ENCODE measurements at places on chromosomes 7 and 10.

DNA sequence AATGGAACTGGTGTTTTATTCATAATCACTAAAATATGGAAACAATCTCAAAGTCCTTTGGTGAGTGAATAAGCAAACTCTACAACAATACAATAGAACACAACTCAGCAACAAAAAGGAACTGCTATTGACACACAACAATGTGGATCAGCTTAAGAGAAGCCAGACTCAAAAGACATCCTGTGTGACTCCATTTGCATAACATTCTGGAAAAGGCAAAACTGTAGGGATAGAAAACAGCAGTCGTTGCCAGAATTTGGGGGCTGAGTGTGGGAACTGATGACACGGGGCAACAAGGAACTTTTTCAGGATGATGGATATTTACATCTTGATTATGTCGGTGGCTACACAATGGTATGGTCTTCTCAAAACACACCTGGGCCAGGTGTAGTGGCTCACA lies 32.4 kb upstream of the SVIL start:
- no peak for DNase-seq

DNA sequence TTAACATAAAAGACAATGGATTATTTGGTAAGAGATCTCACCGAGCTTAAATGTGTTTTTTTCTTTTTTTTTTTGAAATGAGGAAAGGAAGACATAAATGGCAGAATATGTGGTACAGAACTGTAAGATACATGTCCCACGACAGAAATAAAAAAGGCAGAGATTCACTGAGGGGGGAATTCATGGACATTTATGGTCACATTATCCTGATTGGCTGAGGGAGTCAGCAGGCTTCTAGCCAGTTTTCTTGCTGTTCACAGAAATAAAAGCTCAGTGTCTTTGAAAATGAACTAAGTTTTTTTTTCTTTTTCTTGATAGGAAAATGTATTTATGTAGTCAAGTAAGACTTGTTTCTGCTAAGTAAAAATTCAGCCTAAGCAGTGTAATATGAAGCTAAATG lies 8.2 kb upstream of the FAS start:
- no peak for DNase-seq

GRCh38 chr7:139827042-139827441 lies 2.0 kb upstream of the TBXAS1 start:
- DNase-seq: no peak

GRCh38 chr10:89332123-89332633 lies 4.4 kb downstream of the IFIT3 start:
- DNase-seq: no peak

GRCh38 chr7:72265071-72265904 lies 146.8 kb downstream of the CALN1 start:
- no peak for DNase-seq

DNA sequence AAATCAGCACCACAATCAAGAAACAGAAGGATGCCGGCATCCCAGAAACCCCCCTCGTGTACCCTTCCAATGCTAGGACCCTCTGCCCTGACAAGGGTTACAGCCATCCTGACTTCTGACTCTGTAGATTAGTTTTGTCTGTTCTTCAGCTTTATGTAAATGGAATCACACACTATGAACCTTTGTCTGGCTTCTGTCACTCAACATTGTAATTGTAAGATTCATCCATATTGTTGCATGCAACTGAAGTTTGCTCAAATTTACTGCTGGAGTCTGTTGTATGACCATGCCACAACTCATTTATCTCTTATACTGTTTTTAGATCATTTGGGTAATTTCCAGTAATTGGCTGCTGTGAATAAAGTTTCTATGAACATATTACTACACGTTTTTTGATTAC lies 8.4 kb downstream of the IKZF5 start:
- no peak for DNase-seq

GRCh38 chr10:127299956-127300689 lies 103.7 kb upstream of the INSYN2A start:
- no peak for DNase-seq

DNA sequence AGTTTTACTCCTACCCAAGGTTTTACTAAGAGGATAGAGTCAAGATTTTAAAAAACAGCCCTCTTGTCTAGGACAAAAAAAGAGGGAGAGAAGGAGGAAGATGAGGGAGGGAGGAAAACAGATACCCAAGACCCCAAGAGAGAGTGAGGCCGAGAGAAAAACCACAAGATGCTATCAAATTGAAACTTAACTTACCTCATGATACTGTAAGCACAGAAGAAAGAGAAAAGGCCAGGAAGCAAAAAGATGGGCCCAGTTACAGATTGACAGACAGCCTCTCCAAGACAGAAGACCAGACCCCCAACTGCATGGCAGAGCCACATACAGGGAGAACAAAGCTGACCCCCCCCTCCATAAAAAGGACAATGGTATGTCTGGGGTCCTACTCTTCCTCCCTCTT lies 11.4 kb downstream of the SEC31B start:
- DNase-seq: no peak

DNA sequence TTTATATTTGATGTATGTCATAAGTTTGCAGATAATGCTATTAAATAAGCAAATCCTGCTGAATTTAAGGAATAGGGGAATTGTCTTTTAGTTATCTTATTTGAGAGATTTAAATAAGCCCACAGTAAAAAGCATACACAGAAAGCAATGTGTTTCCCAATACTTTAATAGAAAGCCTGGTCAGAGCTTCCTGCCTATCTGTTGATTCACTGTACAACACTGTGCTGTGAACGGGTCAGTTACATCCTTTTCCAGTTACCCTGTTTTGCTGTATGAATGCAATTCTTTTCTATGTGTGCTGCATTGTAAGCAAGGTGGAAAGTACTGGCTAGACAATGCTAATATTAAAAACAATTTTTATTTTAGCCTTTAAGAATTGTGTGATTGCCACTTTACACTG lies 81.2 kb downstream of the ANKRD7 start:
- DNase-seq: no peak

DNA sequence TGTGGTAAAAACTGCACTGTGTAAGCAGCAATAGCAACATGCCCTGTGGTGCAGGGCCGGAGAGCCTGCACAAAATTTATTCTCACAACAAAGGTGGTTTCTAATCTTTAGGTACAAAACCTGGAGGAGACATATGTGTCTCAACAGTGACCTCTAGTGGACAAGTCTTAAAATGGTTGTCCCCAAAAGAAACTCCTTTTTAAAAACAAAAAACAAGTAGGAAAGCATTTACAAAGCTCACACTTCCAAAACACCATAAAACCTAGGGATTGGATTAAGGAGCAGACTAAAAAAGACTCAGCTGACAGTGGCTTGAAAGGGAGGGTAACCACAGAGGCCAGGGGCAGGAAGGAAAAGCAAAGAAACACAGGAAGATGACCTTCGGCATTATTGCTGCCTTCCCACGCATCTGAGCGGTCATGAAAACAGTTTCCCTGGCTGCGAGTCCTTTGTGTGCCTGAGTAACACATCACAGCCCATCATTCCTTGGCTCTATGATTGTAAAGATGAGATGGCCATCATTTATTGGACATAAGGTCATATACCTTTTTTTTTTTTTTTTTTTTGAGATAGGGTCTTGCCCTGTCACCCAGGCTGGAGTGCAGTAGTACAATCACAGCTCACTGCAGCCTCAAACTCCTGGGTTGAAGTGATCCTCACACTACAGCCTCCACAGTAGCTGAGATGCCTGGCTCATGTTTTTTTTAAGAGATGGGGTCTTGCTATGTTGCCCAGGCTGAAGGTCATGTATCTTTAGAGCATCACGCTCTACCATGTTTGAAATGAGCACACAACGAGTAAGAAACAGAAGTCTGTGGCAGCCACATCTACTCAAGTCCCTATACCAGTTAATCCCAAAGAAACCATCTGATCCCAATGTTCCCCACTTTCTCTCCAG lies 39.5 kb downstream of the RSU1 start:
- no peak for DNase-seq

GRCh38 chr7:123244768-123245167 lies 45.0 kb upstream of the SLC13A1 start:
- DNase-seq: no peak

- DNase-seq: peak; percentile 31
These were observed 122.3 kb downstream of the PPP1R3A start for GRCh38 chr7:113796557-113796956.

DNA sequence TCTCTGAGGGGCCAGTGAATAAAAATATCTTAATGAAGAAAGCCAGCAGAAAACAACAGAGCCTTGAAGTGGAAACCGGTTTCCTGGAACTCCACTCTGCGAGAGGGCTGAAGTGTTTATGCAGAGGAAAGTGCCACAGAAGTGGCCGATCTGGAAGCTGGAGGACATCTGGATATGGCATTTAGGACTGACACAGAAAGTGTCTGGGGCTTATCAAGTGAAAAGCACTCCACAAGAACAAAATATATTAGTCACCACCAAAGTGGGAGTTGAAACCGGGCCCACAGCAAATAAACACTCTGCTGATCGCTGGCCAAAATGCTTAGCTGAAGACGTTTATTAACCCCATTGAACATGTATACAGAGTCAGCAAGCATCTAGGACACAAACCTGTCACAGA lies 7.8 kb downstream of the NOD1 start:
- DNase-seq: peak; percentile 58

GRCh38 chr10:5545778-5546710 lies 21.3 kb downstream of the CALML3 start:
- no peak for DNase-seq

DNA sequence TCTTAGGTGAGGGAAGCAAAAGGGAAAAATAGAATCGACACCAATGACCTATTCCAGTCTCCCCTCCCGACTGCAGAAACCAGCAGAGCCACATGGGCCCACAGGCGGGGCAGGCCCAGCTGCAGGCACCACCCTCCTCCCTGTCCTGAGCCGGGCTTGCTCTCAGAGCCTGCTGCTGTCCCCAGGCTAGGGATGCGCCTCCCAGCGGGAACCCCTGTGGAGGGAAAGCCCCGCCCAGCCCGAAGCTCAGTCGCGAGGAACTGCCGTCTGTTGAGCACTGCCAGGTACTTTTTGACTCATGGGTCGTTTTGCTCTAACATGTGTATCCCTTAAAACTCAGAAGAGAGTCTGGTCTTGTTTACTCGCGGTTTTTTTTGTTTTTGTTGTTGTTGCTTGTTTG lies 124.5 kb upstream of the RET start:
- no peak for DNase-seq

- no peak for DNase-seq
These were observed 47.3 kb downstream of the FRMPD2 start for GRCh38 chr10:48227213-48227612.

- no peak for DNase-seq
These were observed 77.8 kb upstream of the SH2B2 start for GRCh38 chr7:102208826-102209225.

GRCh38 chr7:2202901-2203765 lies 29.6 kb downstream of the MAD1L1 start:
- DNase-seq: no peak

DNA sequence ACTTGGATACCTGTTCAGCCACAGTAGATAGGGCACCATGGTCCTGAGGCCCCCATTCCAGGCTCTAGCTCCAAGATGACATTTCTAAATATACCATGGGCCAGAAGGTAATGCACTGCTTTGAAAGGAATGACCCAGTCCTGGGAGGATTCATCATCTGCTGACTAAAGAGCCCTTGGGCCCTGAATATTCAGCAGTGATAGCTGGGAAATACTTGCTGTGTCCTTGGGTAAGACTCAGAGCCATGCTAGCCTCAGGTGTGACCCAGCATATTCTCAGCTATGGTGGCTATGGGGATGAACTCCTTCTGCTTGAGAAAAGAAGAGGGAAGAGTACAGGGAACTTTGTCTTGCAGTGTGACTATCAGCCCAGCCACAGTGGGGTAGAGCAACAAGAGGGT lies 21.3 kb upstream of the AGR2 start:
- no peak for DNase-seq

- peak; percentile 82 for DNase-seq
These were observed 48.5 kb upstream of the OSBPL3 start for GRCh38 chr7:25028370-25029021.

- no peak for DNase-seq
These were observed 131.3 kb downstream of the GLI3 start for GRCh38 chr7:42105554-42106358.
